ENCODE measurements at places on chromosomes 4 and X. TPM values are rescaled to one million over a fixed set of nuclear protein-coding genes. Genes with fewer than 3 reads are reported as not detected.

Gene CXorf49
- total RNA-seq = not detected

Gene DUSP9
- total RNA-seq = 1.5 TPM

Gene RBMXL3
- total RNA-seq = not detected

Gene RAB39B
- 0.80 TPM for total RNA-seq

Gene DTHD1
- total RNA-seq = not detected

Gene TMEM156
- total RNA-seq = 16.6 TPM

Gene TRPC3
- 0.08 TPM for total RNA-seq

Gene FGF13
- 0.05 TPM for total RNA-seq

Gene PLAC1
- 0.59 TPM for total RNA-seq

Gene TEC
- total RNA-seq = 1.9 TPM

Gene L1CAM
- 20.2 TPM for total RNA-seq

Gene SLC7A11
- 18.7 TPM for total RNA-seq

Gene CCNA2
- 42.7 TPM for total RNA-seq

Gene EREG
- total RNA-seq = 9.5 TPM

Gene MAGEA4
- total RNA-seq = not detected

Gene CT45A2
- total RNA-seq = not detected

Gene WDR17
- 1.3 TPM for total RNA-seq

Gene PGAM4
- 0.40 TPM for total RNA-seq

Gene MAGEC2
- not detected for total RNA-seq

Gene CYSLTR1
- total RNA-seq = not detected

Gene CT83
- not detected for total RNA-seq

Gene F11
- not detected for total RNA-seq

Gene ZFP92
- total RNA-seq = 0.56 TPM

Gene CENPVL1
- not detected for total RNA-seq

Gene MAGEA8
- not detected for total RNA-seq

Gene TADA2B
- total RNA-seq = 13.2 TPM
